ENCODE measurements at places on chromosomes 7 and 10.

DNA sequence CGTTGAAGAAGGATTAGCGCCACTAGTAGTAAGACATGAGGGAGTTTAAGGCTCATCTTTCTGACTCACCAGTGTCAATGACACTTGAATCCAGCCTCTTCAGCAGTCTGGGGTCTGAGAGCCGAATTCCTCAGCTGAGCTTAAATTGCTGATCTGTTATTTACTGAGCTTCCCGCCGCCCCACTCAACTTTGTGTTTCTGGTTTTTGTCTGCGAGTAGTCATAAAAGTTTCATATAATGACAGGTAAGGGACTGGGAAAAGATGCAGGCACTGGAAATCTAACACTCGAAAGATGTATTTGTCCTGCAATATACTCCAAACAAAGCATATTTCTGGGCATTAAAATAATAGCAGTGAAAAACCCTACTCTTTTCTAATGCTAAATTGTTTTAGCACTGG is 51.2 kb upstream of the RELN start:
- no peak for DNase-seq

DNA sequence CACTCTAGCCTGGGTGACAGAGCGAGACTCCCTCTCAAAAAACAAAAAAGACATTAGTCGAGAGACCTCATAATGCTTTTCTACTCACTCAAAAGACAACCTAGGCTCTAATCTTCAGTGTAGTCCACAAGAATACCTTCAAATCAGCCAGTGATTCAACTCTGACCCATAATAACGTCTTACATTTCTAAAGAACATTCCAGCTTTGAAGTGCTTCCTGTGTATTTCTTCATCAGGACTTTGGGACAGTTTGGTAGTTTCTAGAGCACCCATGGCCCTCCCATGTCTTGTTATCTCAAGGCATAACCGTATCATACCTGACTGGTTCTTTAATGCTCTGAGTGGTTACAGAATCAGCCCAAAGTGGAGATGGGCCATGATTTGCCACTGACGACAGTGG is 221.3 kb downstream of the SKIDA1 start:
- DNase-seq = no peak

DNA sequence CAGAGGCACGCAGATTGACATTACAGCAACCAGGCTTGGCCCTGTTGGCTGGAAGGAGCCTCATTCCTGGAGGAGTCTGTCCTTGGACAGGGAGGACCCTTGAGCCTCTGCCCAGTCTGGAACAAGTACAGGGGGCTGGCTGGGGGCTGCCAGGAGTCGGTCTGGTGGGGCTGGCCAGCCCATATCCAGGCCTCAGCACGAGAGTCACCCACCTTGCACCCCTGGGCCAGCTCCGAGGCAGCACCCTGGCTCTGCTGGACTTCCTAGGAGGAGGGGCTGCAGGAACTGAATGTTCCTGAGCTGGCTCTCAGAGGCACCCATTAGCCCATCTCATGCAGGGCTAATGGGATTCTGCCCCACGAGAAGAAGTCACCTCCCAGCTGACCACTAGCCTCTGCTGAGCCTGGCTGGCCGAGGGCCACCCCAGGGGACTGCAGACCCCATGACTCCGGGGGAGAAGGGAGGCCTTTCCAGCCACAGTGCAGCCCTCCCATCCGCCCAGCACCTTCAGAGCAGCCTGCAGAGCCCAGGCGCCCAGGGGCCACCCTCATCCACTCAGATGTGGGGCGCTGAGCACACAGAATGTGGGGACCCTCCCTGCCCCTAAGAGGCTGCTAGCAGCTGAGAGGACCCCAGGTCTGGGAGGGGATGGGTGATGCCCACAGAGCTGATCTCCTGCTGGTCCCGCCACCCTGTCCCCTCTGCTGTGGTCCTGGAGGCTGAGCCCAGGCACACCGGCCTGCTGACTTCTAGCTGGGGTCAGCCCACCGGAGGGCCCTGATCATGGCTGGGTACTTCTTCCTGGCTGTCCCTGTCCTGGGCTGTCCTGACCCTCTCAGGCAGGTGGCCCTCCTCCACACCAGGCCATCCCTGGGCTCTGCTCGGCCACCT is 14.8 kb upstream of the INPP5A start:
- no peak for DNase-seq

DNA sequence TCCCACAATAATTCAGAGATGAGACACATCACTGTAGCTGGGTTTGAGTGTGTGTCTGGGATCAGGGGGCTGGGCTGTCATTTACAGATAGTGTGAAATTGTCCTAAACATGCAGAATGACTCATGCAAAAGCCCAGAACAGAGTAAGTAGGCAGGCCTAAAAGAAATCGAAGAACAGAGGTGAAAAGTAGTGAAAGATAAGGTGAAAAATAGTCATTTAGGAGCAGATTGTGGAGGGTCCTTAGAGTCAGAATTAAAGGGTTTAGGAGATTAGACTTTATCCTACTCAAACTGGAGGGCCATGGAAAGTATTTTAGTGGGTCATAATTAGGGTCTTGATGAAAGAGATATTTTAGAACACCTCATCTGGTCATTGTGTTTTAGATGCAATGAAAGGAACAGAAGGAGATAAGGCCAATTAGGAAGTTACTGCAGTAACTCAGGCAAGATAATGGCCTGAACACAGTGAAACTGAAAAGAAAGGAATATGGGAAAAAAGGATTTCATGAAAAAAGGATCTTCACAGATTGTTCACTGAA is 58.3 kb upstream of the NEBL start:
- DNase-seq = no peak
